ENCODE measurements at places on chromosomes 5 and 9.

- no peak for DNase-seq
These were observed 15.9 kb upstream of the CDKN2AIPNL start for GRCh38 chr5:134427540-134428041.

- DNase-seq = no peak
These were observed 40.6 kb upstream of the GAS1 start for GRCh38 chr9:86987900-86988299.

DNA sequence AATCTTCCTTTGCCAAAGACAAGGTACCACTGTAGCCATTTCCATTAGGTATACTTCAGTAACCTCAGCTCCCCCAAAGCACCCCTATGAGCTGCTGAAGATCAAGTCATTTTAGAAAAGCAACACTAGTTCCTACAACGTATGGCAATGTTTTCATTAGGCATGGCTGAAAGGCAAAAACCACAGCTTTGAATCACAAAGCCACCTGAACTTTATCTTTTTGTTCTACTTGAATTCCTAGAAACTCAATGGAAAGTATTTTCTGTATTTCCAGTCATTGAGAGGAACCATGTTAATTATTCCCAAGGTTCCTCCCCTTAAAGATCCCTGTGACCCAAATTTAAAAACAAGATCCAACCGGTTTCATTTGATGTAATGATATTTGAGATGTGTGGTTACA, 152.1 kb downstream of the EFNA5 start:
- no peak for DNase-seq

- DNase-seq = no peak
These were observed 7.3 kb upstream of the FGF18 start for GRCh38 chr5:171412186-171412585.

DNA sequence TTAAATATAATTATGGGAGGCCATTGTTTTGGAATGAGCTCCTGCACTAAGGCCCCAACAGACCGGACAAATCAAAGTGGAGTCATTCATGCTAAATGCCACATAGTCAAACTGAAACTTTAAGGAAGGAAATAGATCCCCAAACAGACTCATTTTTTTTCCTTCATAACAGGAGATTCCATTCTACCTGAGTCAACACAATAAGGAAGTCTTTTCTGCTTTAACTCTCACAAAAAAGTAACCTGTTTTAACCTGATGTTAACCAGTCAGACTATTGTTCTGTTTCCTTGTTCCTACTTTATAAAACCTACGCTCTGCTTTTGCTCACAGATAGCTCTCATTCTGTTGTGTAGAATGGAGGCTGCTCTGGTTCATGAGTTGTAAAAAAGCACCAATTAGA, 234.9 kb downstream of the YTHDC2 start:
- DNase-seq = no peak

DNA sequence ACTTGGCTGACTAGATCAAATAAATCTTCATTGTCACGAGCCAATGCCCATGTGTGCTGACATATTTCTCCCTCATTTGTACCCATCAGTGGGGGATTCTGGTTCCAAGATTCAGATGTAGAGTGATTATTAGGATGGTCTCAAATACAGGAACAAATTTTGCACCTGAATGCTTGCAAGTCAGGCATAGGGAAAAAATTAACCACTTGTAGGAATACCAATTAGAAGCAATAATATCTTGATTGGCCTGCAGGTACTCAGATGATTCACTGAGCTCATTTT, 69.5 kb downstream of the DMAC1 start:
- DNase-seq = no peak

DNA sequence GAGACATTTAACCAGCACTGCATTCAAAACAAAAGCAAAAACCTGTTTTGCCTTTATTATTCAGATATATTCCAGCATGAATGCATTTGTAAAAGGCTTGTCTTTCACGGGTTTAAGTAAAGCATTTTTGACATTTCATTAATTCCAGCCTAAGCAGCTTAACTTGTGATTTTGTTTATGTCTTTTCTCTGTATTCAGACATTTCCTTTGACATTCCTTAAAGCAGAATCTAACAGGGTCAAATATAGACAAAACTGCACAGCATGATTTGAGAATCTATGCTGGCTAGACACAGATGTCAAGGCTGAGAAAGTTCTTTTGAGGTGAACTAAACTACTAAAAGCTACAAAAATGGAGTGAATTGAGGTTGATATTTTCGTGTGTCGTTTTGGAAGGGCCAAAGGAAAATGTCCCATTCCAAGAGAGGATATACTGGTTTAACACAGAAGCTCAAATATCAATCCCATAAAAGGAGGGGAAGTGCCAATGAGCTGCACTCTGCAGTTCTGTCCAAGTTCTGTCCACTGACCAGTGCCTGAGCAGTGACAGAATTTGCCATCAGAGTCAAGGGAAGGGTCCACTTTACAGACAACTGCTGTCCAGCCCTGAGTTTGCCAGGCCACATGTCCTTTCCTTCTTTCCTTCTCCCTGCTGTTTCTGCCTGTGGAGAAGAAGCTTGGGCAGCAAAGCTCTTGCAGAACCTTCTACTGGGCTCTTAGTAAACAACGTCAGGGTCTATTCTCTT, 198.7 kb upstream of the KLF9 start:
- DNase-seq = no peak

DNA sequence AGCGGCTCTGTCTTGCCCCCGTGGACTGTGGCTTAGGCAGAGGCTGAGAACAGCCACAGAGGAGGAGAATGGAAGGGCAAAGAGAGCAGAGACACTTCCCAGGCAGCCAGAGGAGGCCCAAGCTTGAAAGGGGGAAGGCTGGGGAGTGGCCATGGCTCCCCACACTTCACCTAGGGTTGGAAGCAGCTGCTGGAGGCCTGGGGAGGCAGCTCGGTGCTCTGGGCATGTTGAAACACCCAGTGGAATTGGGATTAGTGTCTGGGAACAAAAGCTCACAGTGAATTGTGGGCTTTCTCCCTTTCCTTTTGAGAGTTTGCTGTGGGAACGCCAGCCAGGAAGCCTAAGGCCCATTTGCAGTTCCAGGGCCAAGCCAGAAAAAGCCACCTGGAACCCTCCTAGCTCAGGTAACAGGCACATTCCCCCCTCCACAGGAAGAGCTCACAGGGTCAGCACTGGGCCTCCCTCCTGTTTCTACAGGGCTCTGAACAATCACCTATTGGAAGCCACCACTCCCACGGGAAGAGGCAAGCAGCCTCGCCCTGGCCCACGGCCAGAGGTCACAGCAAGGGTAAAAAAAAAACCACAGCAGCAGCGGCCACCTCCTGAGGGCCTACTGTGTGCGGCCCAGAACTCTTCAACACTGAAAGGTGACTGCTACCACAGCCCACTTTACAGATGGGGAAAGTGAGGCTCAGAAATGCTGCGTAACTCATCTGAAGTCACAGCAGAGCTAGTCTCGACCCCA, 20.2 kb downstream of the EEIG1 start:
- no peak for DNase-seq

DNA sequence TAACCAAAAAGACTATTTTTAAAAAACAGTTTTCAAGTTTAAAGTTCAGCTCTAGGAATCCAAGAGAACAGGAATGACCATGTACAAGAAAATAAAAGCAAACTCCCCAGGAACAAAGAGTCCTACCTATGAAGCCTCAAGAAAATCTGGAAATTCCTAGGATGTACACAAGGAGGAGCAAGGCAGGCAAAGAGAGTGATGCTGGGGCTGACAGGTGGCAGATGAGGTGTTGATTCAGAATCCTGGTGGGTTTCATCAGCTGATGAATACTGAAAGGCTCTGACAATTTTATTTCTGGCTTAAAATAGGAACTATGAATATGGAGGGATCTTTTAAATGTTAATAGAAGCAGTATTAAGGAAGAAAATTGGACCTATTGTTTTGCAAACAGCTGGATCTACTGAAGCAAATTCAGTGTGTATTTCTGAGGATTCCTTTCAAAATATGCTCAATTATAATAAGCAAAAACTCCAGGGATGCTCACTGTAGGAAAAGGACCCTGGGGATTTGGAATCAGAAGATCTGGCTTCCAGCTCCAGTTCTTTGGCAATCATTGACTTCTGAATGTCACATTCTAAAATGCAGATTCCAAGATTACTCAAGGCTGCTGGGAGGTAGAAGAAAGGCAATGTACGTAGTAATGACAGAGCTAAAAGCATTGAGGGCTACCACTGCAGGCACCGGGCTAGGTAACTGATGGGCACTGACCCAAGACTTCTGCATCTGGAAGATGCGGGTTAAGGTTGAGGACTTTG, 28.0 kb upstream of the SH3RF2 start:
- DNase-seq = no peak

- no peak for DNase-seq
These were observed 71.3 kb upstream of the RAPGEF6 start for GRCh38 chr5:131706281-131706680.

GRCh38 chr5:664343-664993, 28.7 kb downstream of the TPPP start:
- DNase-seq = no peak

DNA sequence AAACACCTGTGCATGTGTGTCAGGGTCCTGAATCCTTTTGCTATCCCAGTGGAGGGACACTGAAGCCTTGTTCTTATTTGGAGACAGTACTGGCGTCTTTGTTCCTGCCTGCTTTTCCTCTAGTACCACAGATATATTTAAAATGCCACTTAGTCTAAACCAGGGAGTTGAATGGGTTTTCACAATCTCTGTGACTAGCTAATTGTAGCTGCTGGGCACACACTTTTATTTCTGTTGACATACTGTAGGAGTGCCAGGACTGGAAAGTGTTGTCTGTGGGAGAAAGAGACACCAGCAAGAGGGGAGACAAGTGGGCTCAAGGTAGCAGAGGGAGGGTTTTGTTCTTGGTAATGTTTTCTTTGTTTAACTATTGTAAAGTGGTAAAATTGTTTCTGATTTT, 174.0 kb upstream of the SV2C start:
- no peak for DNase-seq

- no peak for DNase-seq
These were observed 50.4 kb downstream of the ZNF474 start for GRCh38 chr5:122179701-122180100.

DNA sequence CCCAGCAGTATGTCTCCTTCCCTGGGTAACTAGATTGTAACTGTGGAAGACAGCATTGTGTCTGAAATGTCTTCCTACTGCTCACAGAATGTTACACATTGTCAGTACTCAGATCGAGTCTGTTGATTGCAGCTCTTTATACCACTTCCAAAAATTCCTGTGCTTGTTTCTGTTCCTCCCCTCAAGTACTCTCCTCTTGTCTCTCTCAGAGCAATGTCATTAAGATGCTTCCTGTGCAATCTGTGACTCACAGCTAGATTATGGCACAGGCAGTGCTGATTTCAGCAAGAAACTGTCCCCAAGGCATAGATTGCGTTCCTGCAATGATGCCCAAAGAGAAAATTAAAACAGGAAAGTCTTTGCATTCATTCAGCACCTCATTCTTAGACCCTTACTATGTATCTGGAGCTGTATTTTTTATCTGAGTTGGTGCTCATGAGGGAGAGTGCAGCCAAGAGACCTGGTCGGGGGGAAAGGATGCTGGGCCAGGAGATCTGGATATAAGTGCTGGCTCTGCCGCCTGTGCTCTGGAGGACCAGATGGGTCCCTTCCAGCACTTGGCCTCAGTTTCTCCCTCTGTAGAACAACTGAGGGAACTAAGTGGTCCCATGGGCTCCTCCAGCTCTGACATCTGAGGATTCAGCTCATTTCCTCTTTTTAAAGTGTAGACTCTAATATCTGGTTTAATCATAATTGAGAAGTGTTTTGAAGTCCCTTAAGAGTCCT, 40.8 kb upstream of the GNPDA1 start:
- DNase-seq = no peak

- peak; percentile 86 for DNase-seq
These were observed 10.8 kb downstream of the ZMAT2 start for GRCh38 chr5:140710899-140711552.

GRCh38 chr9:98085944-98086343, 29.4 kb downstream of the NANS start:
- no peak for DNase-seq

DNA sequence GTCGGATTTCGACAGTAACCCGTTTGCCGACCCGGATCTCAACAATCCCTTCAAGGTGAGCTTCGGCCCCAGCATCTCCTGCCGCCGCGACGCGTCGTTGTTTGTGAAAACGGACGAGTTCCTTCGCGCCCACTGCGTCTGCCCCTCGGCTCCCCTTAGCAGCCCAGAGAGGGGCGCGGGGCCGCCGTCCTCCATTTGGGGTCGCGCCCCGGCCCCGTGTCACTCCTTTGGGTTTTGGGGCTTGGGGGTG, 182 bp downstream of the SCAMP1 start:
- DNase-seq = no peak

- no peak for DNase-seq
These were observed 430.1 kb upstream of the MEF2C start for GRCh38 chr5:89313044-89313443.

DNA sequence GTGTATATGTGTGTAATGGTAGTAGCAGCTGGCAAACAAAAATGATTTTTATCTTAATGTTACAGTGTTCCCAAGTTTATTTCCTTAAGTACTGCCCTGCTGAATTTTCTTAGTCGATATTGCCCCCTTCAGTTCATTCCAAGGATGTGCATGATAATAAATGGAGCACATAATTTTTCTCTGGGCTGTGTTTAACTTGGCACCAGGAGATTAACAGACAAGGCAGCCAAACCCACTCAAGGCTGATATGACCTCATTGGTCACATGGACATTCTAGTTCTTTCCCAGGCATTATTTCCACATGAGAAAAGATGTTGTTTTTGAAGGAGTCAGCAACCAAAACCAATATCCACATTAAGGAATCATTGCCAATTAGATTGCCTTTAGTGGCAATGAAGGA, 61.8 kb downstream of the COX7C start:
- DNase-seq = no peak

DNA sequence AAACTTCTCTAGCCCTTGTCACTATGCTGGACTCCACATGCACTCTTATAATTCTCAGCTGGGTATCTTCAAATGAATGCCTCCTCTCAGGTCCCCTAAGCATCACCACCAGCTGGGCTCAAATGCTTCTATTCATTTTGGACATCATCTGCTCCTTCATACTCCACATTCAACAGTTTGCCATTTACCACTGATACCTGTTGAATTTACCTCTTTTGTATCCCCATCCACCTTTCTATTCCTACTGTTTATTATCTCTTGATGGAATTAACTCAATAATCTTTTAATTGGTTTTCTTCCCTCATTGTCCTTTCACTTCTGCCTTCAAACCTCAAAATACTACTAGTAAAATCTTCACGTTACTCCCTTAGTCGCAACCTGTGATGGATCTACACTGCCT, 14.5 kb downstream of the RANBP6 start:
- DNase-seq = no peak

DNA sequence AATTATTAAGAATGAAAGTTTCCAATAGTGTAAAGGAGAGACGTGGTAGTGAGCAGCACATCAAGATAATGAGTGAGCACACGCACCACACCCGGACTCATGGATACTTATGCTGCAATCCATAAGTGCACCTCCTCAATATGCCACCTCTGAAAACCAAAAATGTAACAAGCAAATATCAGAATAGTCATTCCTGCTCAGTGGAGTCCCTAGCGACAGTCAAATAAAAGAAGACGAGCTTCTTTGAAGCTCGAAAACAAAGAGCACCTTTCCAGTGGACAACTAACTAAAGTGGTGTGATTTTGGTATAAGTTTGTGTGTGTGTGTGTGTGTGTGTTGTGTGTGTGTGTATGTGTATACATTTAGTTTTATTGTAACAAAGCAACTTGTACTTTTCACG, 241.3 kb downstream of the DEPDC1B start:
- no peak for DNase-seq

Data from stimulated activated CD4-positive, alpha-beta T cell treated with anti-CD3 and anti-CD28 coated beads, TNF-alpha, amount 100 ng/mL, for 48 hours (primary cell).